ENCODE measurements at places on chromosomes 6 and 20. TPM values are rescaled to one million over a fixed set of nuclear protein-coding genes. Genes with fewer than 3 reads are reported as not detected.

DNA sequence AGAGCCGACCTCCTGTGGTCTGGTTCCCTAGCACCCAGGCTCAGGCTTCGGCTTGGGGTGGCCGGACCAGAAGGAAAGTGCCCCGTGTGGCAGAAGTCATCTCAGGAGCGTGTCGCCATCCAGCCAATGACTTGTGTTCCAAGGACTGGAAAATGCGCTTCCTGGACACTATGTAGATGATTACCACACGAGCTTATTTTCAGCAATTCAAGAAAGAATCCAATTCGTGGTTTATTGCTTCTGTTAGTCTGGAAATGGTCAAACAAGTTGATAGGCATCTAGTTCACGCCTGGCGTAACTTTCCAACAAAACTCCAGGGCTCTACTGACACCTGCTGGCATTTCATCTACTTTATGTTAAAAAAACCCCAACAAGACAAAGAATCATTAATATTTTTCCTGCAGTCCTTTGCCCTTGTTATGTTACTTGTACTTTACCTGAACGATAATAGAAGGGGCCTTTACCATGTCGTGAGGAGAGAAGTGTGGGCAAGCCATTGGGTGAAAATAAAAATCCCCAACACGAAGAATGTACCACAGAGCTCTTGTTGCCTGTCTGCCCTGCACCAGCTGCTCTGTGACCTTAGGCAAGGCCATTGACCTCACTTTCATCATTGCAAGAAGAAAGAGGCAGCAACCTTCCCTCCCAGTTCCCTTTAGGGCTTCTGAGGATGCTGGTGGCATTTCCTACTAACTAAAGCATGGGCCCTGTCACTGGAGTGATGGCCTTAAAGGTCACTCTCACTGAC is 154.7 kb upstream of the LAMP5 start:
- no peaks in the 10 kb centered on the region for H3K27me3 ChIP-seq
- peaks cover 16% of the 10 kb centered on the region for H3K36me3 ChIP-seq
- peak overlapping the region; percentile 33 for H3K27ac ChIP-seq
- no peak overlapping the region for H3K4me3 ChIP-seq
- DNase-seq = peak; percentile 86
- peaks cover 4% of the 10 kb centered on the region for H3K4me1 ChIP-seq

UBE2V1 gene
- total RNA-seq = 52.6 TPM

RAB44 gene
- not detected for total RNA-seq

GRCh38 chr20:18533491-18533890 is 25.8 kb downstream of the SEC23B start:
- H3K36me3 ChIP-seq = peaks cover 97% of the 10 kb centered on the region
- no peaks in the 10 kb centered on the region for H3K27me3 ChIP-seq
- H3K27ac ChIP-seq = no peak overlapping the region

DNA sequence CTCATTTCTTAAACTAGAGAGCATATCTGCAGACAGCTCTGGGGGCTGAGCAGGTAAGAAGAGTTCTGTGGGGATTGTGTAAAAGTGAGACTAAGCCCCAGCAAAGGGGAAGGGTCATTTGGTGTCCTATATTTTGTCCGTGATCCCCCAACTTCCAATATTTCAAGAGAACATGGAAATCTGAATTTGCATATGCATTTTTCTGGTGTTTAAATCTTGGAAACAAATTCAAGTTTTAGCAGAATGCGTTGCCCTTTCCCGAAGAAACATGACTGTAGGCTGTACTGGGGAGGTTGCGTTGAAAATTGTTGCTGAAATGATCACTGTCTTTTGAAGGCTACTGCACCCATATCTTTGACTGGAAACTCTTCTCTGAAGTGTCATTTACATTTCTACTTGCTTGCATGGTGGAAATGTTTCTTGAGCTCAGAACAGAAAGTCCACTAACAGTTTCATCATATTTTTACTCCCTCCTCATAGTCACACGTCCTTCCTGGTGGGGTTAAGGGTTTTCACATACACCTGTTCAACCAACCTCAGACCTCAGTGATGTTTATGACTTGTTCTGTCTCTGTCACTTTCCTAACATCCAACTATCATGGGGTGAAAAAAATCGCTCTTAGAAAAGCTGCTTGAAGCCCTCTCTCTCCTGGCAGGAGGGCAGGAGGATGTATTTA is 140.3 kb downstream of the BCAS1 start:
- peaks cover 13% of the 10 kb centered on the region for H3K4me1 ChIP-seq
- no peaks in the 10 kb centered on the region for H3K36me3 ChIP-seq
- H3K27me3 ChIP-seq = no peaks in the 10 kb centered on the region
- DNase-seq = no peak
- H3K27ac ChIP-seq = no peak overlapping the region

TFEB gene
- total RNA-seq = 12.9 TPM

DNA sequence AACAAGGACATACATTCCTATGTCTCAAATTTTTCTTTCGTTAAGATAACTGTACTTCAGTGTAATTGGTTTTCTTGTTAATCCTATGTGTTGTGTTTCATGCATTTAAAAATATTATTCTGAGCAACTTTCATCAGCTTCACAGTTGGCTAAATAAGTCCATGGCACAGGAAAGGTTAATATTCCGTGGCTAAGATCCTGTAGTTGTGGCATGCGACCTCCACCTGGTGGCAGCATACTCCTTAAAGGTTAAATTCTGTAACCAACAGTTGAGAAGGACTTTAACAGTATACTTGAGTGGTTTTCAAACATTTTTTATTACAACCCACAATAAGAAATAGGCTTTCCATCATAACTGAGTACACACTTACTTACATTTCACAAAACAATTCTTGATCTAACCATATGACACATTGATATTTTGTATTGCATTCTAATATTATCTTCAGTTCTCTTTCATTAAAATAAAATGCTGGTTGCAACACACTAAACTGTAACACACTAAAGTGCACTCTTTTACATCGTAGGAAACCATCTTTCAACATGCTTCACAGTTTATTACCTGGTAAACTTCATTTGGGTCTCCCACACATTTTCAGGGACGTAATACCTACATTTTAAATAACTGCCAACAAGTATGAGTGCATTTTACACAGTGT is 118.3 kb downstream of the SLX4IP start:
- peak; percentile 88 for DNase-seq
- peaks cover 5% of the 10 kb centered on the region for H3K36me3 ChIP-seq
- no peak overlapping the region for H3K4me3 ChIP-seq

GRCh38 chr20:60192326-60192725 is 234.1 kb downstream of the CDH26 start:
- no peak for DNase-seq
- H3K36me3 ChIP-seq = no peaks in the 10 kb centered on the region
- H3K4me1 ChIP-seq = no peaks in the 10 kb centered on the region
- H3K27me3 ChIP-seq = no peaks in the 10 kb centered on the region
- H3K27ac ChIP-seq = no peak overlapping the region

- no peak overlapping the region for H3K4me3 ChIP-seq
- H3K36me3 ChIP-seq = no peaks in the 10 kb centered on the region
- DNase-seq = no peak
- peaks cover 25% of the 10 kb centered on the region for H3K4me1 ChIP-seq
Measured at GRCh38 chr6:143621876-143622605, 55.7 kb upstream of the PHACTR2 start.

GTPBP2 gene
- 72.9 TPM for total RNA-seq

DNA sequence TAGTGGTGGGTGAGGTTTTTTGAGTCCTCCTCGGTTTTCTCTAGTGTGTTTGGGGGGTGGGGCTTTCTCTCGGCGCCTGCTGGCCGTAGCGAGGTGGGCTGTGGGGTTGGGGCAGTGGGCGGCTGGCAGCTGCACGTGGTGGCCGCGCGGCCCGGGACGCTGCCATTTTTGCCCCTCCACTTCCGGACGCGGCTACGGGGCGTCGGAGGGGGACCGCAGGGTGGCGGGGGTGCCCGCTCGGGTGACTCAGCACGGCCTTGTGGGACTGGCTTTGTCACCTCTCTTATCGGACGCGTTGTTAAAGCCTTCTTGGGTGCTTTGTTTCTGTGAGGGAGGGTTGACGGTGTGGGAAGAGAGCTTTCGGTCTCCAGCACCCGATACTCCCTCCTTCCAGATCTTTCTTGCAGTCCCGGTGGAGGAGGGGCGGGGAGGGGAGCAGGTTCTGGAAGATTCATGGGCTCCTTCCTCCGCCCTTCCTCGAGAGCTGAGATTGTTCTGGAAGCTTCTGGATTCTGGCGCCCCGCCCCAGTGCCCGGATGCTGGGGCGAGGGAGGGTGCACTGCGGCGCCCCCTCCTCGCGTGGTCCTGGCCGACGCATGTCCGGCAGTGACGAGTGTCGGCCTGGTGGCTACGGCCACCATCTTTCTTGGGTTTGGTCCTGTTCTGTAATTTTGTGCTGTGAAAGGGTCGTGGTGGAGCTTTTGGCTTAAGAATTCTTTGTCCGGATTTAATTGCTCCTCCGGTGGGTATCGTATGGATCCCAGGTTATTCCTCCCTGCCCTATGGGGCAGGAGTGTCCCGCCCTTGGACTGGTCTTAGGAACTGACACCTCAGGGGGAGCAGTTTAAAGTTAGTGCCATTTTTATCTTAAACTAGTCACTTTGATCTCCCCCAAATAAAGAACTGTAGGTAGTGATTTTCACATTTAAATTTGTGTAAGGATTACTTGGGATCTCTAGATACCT is 719 bp downstream of the HSP90AB1 start:
- peaks cover 42% of the 10 kb centered on the region for H3K4me1 ChIP-seq
- peaks cover 42% of the 10 kb centered on the region for H3K36me3 ChIP-seq
- peak; percentile 80 for DNase-seq
- H3K27ac ChIP-seq = peak overlapping the region; percentile 98

- peak overlapping the region; percentile 94 for H3K4me3 ChIP-seq
- DNase-seq = no peak
- H3K27me3 ChIP-seq = no peaks in the 10 kb centered on the region
Measured at GRCh38 chr6:7910298-7910653, 312 bp downstream of the TXNDC5 start.
